ENCODE measurements at places on chromosomes 7 and 10.

DNA sequence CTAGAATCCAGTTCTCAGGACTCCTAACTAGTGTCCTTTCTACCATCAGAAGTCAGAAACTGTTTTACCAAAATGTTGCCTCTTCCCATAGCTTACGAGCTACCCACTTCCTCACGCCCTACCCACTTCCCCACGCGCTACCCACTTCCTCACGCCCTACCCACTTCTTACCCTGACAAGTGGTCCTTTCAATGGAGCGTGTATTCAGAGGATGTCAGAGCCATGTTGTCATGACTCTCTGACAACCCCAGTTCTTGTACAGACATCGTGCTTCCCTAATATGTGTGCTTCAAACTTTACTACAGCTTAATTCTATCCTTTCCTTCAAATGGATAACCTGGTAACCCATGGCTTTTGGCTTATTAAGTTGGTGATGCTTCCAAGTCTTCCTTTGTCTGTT lies 84.8 kb upstream of the PHF14 start:
- no peak for DNase-seq

- DNase-seq = peak; percentile 22
Measured at GRCh38 chr10:110007161-110007700, 553 bp upstream of the ADD3 start.

DNA sequence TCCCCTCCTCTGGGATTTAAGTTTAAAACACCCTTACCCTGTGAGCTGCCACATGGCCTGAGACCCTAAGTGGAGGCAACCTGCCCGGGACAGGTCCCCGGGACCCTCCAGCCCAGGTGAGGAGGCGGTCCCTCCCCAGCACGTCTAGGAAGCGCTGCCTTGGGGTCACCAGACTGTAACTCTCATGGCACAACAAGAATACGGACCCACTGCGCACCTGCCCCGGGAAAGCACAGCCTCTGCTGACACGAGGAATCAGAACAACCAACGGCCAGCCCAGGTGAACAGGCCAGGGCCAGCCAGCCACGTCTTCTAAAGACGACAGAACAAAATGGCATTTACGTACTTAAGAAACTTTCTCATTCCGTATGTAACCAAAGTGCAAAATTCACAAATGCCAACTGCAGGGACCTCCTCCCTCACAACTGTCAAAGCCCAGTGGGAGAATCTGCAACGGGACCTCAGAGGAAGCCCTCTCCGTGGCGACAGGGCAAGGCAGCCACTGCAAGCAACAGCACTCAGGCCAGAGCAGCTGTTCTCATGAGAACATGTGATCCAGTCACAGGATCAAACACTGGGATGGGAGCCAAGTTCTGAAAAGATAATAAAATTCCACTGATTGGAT lies 208.4 kb downstream of the DIP2C start:
- no peak for DNase-seq

DNA sequence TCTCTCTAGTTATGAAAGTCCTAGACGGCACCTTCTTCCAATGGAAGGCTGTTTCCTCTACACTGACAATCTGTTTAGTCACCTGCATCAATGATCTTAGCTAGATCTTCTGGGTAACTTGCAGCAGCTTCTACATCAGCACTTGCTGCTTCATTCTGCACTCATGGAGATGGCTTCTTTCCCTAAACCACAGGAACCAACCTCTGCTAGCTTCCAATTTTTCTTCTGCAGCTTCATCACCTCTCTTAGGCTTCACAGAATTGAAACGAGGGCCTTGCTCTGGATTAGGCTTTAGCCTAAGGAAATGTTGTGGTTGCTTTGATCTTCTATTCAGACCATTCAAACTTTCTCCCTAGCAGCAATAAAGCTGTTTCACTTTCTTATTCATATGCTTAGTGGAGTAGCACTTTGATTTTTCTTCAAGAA lies 24.6 kb downstream of the NAMPT start:
- DNase-seq = no peak

DNA sequence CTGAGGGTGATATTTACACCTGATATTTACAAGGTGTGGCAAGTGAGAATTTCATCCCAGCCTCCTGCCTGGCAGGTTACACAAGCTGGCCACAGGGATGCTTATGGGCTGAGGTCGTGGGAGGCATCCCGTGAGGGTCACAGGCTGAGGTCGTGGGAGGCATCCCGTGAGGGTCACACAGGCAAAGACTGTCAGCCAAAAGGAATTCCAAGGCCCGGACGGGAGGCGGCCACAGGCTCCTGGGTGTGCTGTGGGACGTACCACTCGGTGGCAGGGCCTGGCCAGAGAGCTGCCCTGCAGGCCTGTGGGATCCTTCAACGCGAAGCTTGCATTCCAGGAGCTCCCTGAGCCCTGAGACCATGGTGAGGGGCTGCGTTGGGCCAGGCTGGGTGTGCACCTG lies 460.6 kb downstream of the DNAJB6 start:
- no peak for DNase-seq

GRCh38 chr7:5094641-5095040 lies 49.0 kb downstream of the RBAK start:
- no peak for DNase-seq

- no peak for DNase-seq
Measured at GRCh38 chr7:28779954-28780353, 178.2 kb downstream of the TRIL start.

- DNase-seq = no peak
Measured at GRCh38 chr7:149495785-149496641, 1.6 kb downstream of the ZNF746 start.

All from activated naive CD8-positive, alpha-beta T cell treated with anti-CD3 and anti-CD28 coated beads, Interleukin-2, amount 50 U/mL, for 16 hours (primary cell).